Activated CD4-positive, alpha-beta T cell treated with anti-CD3 and anti-CD28 coated beads for 36 hours (primary cell): ENCODE measurements at places on chromosomes 12 and 14. TPM values are rescaled to one million over a fixed set of nuclear protein-coding genes. Genes with fewer than 3 reads are reported as not detected.

DNA sequence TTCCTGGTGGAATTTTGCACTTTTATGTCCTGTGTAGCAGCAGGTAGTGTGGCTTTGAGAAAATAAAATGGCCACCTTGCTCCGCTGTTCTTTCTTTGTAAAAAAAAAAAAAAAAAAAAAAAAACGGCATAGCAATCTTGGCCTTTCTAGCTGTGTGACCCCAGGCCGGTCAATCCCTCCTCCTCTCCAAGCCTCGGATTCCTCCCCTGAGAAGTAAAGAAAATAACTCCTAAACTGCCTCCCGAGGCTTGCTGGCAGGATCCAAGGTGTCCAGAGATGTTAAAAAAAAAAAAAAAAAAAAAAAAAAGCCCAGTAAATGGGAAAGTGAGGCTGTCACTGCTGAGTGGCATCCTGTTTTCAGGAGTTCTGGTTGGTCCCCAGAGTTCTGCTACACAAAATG, 23.9 kb upstream of the MAP1LC3B2 start:
- no peak for DNase-seq

LYZ gene
- not detected for total RNA-seq

DNA sequence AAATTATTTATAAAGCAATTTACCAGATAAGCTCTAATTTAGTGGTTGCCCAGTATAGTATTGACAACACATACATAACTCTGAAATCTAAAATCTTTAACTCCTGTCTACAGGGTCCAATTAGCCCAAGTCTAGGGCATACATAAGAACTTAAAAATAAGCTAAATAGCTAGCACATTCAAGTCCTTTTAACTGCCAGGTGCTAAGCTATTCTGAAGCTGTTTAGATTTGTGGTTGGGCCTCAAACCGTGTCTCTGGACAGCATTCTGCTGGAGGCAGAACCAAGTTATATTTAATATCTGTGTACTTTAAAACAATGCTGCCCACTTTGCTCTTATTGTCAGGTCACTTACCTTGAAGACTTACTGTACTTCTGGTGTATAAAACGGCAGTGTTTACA, 19.0 kb downstream of the RPS6KA5 start:
- no peak for DNase-seq

DNAI7 gene
- not detected for total RNA-seq

GRCh38 chr14:82421286-82421685, 887.6 kb upstream of the SEL1L start:
- DNase-seq = no peak

KRT74 gene
- total RNA-seq = not detected

DNA sequence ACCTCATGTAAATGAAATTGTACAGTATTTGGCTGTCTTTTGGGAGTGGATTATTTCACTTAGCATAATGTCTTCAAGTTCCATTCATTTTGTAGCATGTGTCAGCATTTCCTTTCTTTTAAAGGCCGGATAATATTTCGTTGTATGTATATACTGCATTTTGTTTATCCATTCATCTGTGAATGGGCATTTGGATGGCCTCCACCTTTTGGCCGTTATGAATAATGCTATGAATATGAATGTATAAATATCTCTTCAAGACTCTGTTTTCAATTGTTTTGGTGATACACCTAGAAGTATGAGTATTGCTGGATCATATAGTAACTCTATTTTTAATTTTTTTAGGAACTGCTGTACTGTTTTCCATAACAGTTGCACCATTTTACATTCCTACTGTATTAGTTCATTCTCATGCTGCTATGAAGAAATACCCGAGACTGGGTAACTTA, 164.9 kb downstream of the DYRK2 start:
- no peak for DNase-seq

GLIPR1L1 gene
- not detected for total RNA-seq

DNA sequence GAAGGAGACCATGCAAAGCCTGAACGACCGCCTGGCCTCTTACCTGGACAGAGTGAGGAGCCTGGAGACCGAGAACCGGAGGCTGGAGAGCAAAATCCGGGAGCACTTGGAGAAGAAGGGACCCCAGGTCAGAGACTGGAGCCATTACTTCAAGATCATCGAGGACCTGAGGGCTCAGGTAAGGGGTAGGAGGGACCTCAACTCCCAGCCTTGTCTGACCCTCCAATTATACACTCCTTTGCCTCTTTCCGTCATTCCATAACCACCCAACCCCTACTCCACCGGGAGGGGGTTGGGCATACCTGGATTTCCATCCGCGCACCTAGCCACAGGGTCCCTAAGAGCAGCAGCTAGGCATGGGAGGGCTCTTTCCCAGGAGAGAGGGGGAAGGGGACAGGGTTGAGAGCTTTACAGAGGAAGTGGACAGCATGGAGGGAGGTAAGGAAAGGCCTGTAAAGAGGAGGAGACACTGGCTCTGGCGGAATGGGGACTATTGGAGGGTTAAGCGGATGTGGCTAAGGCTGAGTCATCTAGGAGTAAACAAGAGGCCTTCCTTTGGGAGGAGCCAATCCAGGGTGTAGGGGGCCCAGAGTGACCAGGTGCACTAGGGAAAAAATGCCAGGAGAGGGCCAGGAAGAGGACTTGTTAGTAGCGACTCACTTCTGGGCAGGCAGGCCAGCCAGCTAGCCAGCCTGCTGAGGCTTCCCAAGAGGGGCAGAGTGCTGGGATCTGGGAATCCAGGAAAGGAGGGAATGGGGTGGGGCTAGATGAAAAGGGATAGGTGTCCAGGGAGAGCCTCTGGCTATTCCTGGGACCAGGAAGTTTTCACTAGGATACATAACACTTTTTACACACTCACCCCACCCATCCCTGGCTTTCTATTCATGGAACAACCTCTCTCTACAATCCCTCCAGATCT, 754 bp downstream of the KRT18 start:
- DNase-seq = no peak

- no peak for DNase-seq
Observed at GRCh38 chr12:91356405-91356804, 173.8 kb upstream of the DCN start.

CLEC12A gene
- not detected for total RNA-seq

GRCh38 chr12:53352331-53353256, 16.4 kb upstream of the SP7 start:
- DNase-seq = peak; percentile 91

DNA sequence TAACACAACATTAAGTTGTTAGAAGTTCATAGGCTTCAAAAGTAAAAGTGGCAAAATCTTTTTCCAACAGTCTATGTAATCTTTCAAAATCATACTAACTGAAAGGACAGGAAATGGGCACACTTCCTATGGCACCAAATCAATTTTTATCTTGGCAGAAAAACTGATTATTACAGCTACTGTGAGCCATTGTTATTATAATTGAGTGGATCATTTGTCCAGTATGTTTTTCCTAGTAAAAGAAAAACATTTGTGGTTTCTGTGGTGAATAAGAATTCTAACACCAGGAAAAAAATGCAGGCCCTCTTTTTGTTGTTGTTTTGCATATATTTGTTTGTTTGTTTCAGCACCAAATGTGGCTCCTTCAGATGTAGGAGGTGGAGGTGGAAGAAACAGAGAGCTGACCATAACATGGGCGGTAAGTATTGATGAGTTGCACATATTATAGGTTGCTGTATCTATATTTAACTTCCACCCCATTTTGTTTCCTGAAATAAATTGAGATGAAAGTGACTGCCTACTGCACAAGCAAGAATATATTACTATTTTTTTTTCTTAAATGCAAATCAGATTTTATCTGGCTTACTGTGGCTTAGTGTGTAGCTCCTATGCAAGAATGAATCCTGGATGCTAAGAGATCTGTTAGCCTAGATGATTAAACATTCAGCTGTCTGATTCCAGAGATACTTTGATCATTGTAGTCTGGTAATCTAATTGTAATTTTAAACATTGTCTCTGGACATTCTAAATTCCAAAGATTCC, 174.1 kb upstream of the PDZRN4 start:
- no peak for DNase-seq

DNA sequence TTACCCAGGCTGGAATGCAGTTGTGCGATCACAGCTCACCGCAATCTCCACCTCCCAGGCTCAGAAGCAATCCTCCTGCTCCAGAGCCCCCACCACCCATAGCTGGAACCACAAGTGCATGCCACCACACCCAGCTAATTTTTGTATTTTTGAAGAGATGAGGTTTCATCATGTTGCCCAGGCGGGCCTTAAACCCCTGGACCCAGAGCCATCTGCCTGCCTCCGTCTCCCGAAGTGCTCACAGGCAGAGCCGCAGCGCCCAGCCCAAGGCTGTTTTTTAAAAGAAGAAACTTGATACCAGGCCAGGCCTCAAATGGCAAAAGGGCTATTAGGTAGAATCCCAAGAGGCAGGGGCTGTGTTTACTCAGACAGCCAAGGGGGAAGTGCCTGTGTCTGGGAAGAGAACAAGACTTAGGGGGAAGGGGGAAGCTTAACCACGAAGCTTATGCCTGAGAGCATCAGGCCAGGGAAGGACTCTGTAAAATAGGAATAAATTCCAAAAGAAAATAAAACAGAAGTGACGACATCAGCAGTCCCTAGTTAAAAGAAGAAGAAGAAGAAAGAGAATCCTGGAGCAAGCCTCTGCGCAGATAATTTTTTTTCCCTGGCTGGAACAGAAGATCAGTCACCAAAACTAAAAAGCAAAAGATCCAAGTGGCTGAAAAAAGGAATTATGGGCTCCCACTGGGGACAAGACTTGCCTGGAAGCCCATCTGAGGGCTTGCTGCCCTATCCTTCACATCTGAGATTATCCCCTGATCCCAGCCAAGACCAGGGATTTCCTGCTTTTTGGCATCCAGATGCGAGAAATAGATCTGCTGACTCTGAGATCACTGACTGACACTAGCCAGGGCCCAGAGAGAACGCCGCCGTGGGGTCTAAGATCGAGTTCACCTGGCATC, 170.5 kb downstream of the NDUFA12 start:
- no peak for DNase-seq

GLIPR1 gene
- total RNA-seq = 8.7 TPM

SDR9C7 gene
- not detected for total RNA-seq

DPPA3 gene
- not detected for total RNA-seq

OR6C2 gene
- total RNA-seq = not detected
